ENCODE measurements at places on chromosomes 12 and 14.

GRCh38 chr12:57822392-57823130 is 4.0 kb upstream of the AVIL start:
- DNase-seq, result no peak

DNA sequence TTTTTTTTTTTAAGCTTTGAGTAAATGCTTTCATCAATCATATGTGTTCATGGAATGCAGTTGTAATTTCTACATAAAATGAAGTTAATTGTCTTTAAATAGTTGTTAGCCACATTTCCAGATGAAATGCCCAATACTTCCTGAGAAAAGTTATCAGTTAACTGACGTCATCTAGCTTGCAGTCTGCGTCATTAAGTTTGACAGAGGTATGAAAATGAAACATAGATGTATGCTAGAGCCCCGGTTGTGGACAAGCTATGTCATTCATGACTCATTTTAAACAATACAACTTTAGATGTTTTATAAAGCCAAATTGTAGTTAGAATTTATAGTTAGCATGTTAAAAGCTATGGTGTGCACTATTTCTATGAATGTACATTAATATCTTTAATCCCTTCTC is 90.7 kb downstream of the PLEKHA5 start:
- no peak for DNase-seq

GRCh38 chr12:93587611-93588010 is 15.1 kb downstream of the SOCS2 start:
- no peak for DNase-seq

- DNase-seq, result no peak
Observed at GRCh38 chr12:45559537-45559936, 170.0 kb upstream of the ARID2 start.

- DNase-seq, result peak; percentile 64
Observed at GRCh38 chr12:5003025-5003666, 40.5 kb upstream of the KCNA5 start.

GRCh38 chr14:105502446-105503295 is 11.6 kb downstream of the TEDC1 start:
- no peak for DNase-seq

DNA sequence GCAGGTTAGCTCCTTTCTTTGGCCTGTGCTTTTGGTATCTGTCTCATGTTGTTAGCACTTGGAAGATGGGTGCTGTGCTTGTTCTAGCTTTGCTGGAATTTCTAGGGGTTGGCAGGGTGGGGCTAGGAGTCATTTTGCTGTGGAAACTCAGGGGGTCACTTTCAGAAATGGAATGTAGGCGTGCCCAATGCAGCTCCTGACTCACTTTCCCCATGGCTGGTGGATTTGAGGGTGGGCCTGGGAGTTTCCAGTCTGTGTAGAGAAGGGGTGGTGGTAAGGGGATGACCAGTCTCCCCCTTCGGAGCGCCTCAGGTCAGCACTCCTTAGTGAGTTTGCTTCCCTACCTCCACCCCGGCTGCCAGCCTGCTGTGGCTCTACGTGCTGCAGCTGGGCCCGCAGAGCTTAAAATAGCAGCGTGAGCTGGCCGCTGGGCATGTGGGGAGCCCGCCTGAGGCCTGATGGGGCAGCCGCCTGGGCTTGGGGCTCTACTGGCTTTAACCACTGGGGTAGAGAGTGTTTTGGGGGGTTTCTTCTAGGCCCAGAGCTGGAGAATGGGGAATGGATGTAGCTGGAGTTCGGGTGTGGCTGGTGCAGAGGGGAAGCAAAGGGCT is 108.2 kb downstream of the TSPAN9 start:
- DNase-seq, result no peak

DNA sequence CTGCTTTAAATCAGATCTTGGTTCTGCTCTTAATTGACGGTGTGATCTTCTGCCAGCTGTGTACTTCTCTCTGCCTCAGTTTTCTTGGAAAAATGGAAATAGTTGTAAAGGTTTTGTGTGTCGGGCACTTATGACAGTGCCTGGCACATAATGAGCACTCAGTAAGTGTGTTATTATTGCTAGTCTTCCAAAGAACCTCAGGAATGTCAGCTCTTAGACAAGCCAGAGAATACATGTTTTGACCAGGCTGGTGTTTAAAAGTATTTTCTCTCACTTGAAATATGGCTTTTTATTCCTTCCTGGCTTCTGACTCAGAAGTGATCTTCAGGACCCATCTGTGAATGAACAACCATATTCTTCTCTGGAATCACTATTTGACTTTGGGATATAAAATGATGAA is 304.1 kb downstream of the SNAPC1 start:
- DNase-seq, result no peak

DNA sequence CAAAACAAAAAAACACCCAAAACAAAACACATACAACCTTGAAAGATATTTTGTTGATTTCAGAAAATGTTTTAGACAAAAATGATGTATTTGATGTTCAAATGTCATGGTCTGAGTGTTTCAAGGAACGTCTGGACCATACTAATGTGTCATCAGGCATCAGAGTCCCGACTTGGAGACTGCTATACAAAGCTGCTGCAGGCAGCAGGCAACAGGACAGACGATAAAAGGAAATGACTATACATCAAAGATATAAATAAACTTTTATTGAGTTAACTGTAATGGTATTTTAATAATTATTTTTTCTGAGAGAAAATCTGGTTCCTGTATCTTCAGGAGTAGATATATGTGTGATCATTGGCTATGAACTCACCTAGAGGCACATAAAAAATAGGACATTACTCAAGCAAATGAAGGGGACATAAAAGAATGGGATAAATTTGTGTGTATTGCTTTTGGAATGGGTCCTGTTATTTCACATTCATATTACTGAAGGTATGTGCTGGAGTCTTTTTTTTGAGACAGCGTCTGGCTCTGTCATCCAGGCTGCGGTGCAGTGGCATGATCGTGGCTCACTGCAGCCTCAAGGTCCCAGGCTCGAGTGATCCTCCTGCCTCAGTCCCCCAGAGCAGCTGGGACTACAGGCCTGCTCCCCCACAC is 87.3 kb upstream of the HECTD1 start:
- no peak for DNase-seq

DNA sequence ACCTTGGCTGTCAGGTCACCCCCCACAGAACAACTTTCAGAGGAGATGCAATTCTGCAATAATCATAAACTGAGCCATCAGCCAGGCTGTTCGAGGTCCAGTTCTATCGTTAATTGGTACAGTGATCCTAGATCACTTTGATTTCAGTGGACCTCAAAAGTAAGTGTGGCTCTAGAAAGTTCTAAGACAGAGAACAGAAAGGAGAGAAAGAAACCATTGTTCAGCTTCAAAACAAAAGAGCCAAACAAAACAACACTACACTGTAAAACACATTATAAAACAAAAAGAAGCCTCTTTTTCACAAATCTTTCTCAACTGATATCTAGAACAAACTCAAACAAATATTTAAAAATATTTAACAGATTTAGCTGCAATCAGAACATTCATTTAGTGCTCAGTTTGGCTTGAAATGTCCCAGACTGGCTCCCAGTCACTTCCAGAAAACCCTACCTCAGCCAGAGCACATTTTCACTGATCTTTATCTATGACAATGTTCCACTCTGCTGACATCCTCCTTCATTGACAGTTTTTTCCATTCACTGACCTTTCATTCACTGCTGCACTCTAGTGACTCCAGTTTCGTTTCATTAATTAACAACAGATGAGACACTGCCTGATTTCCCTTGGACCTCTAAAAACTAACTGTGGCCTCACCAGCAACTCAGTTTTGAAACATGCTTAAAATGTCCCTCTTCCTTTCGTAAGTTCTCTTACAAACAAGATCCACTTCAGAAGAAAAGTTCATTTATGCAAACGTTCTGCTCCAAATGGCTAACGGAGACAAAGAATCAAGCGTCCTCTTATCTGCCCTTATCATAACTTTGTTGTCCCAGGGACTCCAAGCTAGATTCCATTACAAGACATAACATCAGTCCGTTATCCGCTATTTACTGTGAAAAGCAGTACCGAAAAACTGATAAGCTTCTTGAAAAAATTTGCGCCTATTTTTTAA is 56.8 kb downstream of the DUSP16 start:
- no peak for DNase-seq

DNA sequence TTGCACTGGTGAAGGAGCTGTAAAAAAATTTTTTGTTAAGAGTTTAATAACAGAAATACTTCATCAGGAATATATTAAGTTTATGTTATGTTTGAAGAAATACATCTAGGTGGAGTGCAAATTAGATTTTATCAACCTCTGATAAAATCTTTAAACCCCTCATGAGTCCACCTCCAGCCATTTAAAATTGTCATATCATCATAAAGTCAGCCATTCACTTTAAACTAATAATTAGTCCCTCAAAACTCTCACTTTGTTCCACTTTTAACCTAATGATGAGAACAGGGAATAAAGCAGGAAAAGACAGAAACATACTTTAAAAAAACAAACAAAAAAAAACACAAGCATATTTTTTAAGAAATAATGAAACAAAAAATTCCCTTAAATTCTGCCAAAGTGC is 25.1 kb downstream of the ZFC3H1 start:
- no peak for DNase-seq

DNA sequence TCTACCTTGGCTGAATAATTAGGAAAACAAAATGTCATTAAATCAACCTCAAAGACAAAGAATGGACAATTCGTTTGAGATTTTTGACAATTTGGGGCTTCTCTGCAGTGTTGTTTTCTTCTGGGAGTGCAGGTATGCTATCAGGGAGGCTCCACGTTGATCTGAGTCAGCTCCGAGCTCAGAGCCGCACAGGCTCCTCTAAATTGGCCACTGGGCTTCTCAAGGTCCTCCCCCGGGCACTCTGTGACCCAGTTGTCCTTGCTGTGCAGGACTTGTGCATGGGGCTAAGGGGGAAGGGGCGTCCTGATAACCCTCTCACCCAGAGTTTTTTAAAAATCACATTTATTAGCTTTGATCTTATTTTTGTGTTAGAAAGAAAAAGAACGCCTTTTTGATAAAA is 52.7 kb downstream of the TBX3 start:
- DNase-seq, result no peak

- DNase-seq, result no peak
Observed at GRCh38 chr12:14828892-14829291, 14.4 kb downstream of the ART4 start.

DNA sequence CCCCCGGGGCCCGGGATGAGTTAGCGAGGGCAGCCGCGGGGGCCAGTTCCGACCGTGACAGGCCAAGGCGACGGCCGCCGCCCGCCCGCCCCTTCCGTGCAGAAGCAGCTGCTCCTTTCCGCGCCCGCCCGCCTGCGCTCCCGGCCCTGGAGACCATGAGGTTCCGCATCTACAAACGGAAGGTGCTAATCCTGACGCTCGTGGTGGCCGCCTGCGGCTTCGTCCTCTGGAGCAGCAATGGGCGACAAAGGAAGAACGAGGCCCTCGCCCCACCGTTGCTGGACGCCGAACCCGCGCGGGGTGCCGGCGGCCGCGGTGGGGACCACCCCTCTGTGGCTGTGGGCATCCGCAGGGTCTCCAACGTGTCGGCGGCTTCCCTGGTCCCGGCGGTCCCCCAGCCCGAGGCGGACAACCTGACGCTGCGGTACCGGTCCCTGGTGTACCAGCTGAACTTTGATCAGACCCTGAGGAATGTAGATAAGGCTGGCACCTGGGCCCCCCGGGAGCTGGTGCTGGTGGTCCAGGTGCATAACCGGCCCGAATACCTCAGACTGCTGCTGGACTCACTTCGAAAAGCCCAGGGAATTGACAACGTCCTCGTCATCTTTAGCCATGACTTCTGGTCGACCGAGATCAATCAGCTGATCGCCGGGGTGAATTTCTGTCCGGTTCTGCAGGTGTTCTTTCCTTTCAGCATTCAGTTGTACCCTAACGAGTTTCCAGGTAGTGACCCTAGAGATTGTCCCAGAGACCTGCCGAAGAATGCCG is 699 bp downstream of the MGAT2 start:
- DNase-seq, result peak; percentile 65

- no peak for DNase-seq
Observed at GRCh38 chr12:92000597-92000996, 145.0 kb downstream of the BTG1 start.

GRCh38 chr14:33588771-33589170 is 362.1 kb downstream of the EGLN3 start:
- no peak for DNase-seq

GRCh38 chr12:123030686-123031085 is 50.2 kb downstream of the ARL6IP4 start:
- DNase-seq, result no peak

- DNase-seq, result no peak
Observed at GRCh38 chr12:124456652-124457152, 110.7 kb downstream of the NCOR2 start.

DNA sequence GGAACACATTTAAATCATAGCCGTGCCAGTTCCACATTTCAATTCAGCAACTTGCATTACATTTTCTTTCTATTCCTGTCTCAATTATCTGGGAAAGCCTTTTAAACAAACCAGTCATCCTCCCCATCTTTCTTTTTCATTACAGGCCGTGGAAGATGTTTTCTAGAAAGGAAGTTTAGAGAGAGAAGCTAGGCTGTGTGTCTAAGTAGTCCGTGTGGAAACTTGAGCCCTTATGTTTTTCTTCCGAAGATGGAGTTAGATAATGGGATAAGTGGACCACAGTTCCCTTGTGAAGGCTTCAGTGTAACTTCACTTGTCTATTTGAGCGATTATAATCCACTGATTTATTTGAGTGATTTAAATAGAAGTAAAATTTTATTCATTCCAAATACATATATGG is 12.4 kb upstream of the PPM1H start:
- DNase-seq, result no peak

GRCh38 chr14:100202712-100203111 is 36.2 kb upstream of the YY1 start:
- no peak for DNase-seq

DNA sequence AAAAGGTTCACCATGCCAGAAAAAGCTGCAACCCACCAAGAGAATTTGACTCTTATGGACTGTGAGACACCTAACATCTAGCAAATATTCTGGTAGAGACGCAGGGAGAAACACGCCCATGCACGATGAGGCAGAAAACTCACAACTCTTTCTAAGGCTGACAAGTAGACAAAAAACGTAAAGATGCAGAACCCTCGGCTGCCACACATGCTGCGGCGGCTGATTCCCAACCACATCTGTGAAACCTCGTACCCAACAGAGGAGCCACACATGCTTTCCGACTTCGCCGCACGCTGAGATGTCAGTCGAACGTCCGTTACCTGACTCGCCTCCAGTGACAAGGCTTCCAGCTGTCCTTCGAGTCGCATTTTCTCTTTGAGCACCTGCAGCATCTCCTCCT is 21.8 kb downstream of the GOLGA3 start:
- no peak for DNase-seq

DNA sequence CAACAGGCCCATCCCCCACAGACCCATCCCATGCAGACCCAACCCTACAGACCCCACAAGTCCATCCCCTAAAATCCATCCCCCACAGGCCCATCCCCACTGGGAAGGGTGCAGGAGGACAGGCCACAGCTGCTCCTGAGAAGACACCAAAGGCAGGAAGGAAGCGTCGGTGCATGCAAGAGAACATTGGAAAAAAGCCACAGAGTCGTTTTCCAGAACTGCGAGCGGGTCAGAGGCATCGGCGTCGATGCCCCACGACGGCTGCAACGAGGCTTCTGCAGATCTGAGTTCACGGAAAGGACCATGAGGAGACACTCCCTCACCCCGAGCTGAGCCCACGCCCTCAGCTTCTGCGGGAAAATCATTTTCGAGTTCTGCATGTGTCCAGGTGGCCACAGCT is 59.6 kb upstream of the GALNT9 start:
- DNase-seq, result no peak

- DNase-seq, result no peak
Observed at GRCh38 chr12:79236920-79237319, 372.3 kb downstream of the SYT1 start.

GRCh38 chr14:89486961-89487360 is 69.9 kb upstream of the FOXN3 start:
- DNase-seq, result no peak

- no peak for DNase-seq
Observed at GRCh38 chr14:77343662-77344061, 22.8 kb downstream of the GSTZ1 start.
